ENCODE measurements at places on chromosomes 2 and 18.

DNA sequence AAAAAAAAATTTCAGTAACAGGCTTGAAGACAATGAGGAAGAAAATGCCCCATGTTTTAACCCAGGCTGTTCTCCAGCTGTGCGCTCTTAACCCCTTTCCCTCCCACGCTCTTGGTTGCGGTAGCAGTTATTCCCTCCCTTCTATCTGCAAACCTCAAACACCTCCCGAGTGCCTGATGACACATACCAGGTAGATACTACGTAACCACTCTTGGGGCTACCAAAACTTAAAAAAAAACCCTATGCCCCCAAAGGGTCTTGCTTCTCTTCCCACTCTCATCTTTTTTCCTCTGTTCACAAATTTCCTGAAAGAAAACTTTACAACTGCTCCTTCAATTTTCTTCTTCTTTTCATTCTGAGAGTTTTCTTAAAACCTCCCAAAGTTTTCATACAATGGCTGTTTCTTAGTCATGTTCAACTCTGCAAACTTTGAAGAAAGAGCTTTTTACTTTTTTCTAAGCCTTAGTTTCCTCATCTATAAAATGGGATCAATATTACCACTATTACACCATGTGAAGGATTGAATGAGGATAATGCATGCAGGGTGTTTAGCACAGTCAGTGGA, 4.9 kb upstream of the DRC1 start:
- no peak for DNase-seq

- no peak for DNase-seq
Measured at GRCh38 chr2:178473373-178473772, 5.0 kb downstream of the FKBP7 start.

DNA sequence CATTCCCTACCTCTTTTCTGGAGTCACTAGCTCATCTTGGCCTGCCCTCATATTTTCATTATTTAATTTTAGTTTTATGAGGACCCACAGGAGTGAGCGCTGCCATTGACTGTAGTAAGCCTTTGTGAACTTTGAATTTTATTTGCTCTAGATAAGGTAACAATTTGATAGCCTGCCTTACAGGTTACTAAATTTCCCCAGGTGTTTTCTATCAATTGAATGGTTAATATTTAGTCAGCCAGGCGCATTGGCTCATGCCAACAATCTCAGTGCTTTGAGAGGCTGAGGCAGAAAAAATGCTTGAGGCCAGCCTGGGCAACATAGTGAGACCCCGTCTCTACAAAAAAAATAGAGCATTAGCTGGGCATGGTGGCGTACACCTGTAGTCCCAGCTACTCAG, 50.2 kb downstream of the DAW1 start:
- DNase-seq, result no peak

DNA sequence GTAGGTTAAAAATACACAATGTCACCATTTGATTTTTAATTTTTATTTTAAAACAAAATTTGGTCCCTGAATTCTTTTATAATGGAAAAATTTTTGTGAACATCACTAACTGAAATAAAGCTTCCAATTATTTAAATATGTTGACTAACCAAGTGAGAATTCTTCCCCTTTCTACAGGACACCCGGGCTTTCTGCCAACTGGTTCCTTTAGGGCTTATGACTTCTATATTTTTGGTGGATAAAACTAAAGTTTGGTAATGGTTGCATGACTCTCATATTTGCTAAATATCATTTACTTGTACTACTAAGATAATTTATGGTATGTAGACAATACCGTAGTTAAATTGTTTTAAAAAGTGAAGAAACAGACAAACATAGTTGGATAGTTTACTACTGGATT, 291.0 kb upstream of the DOK6 start:
- no peak for DNase-seq

DNA sequence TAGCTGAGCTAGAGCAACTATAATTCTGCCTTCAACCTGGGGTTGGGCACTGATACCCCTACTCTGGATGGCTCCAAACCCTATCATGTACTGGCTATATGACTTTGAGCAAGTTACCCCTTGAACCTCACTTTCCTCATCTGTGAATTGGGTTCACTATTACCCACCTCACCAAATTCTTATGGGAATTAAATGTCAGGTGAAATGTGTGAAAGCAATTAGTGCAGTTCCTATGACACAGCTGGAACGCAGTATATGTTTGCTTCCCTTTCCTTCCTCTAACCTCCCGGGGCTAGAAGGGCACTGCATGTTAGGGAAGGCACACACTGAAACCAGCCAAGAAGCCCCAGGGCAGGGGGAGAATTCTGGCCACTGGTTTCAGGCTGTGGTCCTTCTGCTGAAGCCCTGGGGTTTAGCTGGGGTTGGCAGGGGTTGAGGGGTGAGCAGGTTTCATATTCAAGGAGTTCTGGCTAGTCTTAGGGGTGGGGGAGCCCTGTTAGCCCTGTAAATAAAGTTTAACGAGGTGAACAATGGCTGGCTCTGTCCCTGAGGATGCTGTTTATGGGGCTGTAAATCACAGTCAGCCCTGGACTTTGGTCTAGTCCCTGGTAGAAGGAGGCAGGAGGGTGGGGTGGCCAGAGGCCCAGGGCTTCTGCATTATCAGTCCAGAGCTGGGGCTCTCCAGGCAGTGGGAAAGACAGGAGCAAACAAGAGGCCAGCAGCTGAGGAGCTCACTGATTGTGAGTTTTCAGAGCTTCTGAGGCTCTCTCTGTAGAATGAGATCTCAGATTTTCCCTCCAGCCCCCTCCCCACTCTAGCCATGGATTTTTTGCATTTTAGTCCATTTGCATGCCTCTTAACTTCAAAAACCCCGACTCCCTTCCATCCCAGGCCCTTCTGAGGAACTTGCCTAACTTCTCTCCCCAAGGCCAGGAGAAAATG, 8.0 kb downstream of the PKDCC start:
- DNase-seq, result no peak

DNA sequence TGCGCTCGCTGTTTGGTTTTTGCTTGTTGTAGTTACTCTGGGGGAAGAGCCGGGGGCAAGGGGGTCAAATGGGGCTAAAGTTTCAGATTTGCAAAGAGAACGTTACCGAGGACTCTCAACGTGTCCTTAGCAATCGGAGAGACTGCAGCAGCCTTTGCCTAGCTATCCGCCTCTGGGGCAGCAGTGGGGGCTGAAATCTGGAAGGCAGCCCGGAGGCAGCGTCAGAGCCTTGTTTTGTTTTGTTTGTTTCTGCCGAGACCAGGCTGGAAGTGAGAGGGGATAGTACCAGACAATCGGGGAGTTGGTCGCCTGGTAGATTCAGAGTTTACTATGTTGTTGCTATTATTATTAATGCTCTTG, 1.2 kb downstream of the CDH20 start:
- no peak for DNase-seq

GRCh38 chr18:35580701-35581539, 620 bp upstream of the GALNT1 start:
- peak; percentile 75 for DNase-seq

DNA sequence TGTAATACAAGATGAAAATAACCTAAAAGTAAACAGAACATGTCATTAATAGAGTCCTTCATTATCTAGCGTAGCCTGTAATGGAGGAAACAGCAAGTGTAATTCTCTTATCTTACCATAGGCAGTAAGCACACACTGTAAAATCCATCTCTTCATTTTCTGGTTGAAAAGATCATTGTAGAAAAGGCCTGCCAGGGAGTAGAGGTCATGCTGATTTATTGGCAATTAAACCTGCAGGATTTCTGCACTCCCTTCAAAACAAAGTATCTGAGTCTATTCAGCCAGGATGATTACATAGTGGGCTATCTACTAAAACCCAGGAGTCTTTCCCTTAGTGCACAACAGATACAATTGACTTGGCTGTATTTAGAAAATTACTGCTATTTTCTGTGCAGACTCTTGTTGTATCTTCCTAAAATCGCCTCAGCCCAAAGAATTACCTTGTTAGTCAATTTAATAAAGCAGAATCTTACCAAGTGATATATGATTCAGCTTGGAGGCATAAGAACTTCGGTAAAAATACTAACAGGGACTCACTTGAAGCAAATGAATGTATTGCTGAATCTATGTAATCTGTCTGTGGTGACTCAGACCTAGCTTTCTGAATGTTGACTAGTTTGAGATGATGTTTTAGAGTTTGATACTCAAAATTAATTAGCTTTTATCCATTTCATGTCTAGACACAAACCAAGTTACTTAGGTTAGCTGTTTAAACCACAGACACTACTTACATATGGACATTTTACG, 250.4 kb upstream of the STON1 start:
- DNase-seq, result no peak

GRCh38 chr18:59672235-59672711, 24.9 kb downstream of the CCBE1 start:
- no peak for DNase-seq

GRCh38 chr2:208607694-208608093, 201.1 kb downstream of the PTH2R start:
- DNase-seq, result no peak

DNA sequence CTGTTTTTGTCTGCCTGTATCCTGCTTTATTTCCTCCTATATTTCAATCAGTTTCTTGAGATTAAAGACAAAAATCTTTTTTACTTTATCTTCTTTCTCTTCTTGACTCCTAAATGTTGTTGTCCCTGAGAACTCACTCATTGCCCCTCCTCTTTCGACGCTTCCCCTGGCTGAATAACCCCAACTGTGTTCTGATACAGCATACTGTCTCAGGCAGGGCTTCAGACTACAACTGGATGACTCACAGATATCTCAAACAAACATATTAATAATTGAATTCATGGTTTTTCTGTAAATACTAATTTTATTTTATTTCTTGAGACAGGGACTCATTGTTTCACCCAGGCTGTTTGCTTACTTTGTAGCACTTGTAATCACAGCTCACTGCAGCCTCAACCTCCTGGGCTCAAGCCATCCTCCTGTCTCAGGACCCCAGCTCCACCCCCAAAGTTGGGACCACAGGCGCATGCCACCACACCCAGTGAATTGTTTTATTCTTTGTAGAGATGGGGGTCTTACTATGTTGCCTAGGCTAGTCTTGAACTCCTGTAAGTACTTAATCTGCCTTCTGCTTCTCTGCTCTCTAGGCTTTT, 9.4 kb downstream of the ITGAV start:
- DNase-seq, result no peak

DNA sequence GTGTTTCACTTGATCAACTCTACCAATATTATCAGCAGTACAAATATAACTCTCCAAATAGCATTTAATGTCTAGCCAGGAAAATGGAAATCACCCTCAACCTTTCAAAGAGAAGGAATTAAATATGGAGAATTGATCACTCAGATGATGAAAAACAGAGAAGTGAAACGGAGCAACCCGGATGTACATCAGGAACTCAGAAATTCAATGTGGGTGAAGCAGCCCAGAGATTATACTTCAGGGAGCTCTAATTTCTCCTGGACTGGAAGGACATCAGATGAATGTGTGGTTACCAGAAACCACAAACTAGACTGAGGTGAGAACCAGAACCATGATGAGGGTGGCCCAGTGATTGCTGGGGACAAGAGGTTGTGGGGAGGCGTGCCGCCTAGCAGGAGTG, 35.5 kb upstream of the COBLL1 start:
- no peak for DNase-seq

DNA sequence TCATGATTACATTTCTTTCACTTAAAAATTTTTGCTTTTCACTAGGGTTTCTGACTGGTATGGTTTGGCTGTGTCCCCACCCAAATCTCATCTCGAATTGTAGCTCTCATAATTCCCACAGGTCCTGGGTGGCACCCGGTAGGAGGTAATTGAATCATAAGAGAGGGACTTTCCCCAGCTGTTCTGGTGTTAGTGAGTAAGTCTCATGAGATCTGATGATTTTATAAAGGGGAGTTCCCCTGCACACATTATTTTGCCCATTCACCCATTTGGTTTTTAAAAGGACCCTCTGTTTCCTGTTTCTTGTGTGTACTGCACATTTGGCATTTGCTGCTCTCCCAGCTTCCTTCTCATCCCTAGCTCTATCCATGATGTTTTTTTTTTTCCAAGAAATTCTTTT, 27.8 kb upstream of the NETO1 start:
- DNase-seq, result no peak

GRCh38 chr2:117232305-117232704, 582.2 kb upstream of the DDX18 start:
- DNase-seq, result no peak

GRCh38 chr18:22637787-22638186, 220.1 kb upstream of the CTAGE1 start:
- no peak for DNase-seq

DNA sequence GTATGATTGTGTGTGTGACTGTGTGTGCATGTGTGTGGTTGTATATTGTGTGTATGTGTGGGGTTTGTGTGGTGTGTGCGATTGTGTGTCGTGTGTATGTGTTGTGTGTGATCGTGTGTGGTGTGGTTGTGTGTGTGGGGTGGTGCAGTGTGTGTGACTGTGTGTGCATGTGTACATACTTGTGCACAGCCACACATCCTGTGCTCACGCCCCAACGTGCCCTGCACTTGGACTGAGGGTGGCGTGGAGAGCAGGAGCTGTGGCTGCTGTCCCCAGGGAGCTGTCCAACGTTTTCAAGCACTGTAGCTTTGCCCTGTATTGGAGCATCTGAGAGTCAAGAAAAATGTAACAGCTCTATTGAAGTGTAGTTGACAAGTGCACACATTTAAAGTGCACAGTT, 243.2 kb upstream of the HDAC4 start:
- no peak for DNase-seq

GRCh38 chr18:60200558-60200957, 172.0 kb downstream of the MC4R start:
- peak; percentile 68 for DNase-seq

DNA sequence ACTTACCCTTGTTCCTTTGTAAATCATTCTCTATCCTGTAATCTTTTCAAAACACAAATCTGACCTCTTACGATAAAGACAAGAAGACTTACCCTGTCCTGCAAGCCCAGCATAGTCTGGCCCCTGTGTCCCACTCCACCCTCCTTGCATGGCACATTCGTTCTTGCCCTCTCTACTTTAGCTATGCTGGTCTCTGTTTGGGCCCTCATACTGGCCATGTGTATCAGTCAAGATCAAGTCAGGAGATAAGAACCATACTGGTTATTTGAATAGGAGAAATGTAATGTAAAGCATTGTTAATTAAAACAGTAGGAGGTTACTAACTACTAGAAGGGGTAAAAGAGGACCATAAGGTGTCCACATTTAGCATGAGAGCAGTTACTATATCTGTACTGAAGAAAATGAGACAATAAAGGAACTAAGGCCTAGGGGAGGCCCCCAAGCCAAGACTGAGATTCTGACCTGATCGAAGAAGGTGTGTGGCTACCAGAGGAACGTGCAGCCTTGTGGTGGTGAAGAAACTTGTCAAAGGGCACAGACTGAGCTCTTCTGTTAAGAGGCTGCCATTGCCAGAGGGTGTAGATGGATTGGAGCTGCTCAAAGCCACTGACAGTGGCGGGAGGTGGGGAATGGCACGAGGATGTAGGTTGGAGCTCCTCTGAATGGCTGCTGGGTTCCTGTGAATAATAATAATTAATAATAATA, 80.8 kb downstream of the KCTD18 start:
- DNase-seq, result no peak

- no peak for DNase-seq
Measured at GRCh38 chr2:142869461-142870106, 7.9 kb upstream of the KYNU start.

- no peak for DNase-seq
Measured at GRCh38 chr18:11149441-11150270, at the start of gene PIEZO2. Gene PIEZO2 (minus strand): TSS chr18:11149569. CDS start chr18:11148588, 981 bp downstream.

Measured in MM.1S (cell line).